ENCODE measurements at places on chromosomes 13 and 19.

GRCh38 chr19:33795370-33796163 is 1.1 kb upstream of the KCTD15 start:
- DNase-seq, result peak; percentile 96

DNA sequence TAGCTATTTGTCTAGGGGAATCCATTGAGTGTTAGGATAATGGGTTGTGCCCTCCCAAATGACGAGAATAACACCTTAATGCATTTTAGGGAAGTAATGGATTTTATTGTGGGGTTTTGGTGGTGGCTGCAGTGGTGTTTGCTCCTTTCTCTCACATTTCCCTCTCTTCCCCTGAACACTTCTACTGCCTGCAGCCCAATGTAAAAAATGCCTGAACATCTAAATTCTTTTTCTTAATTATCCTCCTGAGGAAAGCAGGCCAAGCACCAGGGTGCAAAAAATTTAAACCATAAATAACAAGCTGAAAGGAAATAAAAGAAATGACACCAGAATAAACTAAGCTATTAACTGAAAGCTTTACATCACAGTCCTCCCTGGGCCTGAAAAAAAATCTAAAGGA is 57.3 kb upstream of the PCDH8 start:
- DNase-seq, result no peak

- DNase-seq, result no peak
Measured at GRCh38 chr19:31595521-31595920, 246.3 kb upstream of the TSHZ3 start.

GRCh38 chr19:45424191-45425058 is 708 bp upstream of the ERCC1 start:
- DNase-seq, result peak; percentile 82

- no peak for DNase-seq
Measured at GRCh38 chr13:112741185-112741755, 51.4 kb downstream of the ATP11A start.

GRCh38 chr13:29435125-29435911 is 160.2 kb downstream of the SLC7A1 start:
- DNase-seq, result no peak

DNA sequence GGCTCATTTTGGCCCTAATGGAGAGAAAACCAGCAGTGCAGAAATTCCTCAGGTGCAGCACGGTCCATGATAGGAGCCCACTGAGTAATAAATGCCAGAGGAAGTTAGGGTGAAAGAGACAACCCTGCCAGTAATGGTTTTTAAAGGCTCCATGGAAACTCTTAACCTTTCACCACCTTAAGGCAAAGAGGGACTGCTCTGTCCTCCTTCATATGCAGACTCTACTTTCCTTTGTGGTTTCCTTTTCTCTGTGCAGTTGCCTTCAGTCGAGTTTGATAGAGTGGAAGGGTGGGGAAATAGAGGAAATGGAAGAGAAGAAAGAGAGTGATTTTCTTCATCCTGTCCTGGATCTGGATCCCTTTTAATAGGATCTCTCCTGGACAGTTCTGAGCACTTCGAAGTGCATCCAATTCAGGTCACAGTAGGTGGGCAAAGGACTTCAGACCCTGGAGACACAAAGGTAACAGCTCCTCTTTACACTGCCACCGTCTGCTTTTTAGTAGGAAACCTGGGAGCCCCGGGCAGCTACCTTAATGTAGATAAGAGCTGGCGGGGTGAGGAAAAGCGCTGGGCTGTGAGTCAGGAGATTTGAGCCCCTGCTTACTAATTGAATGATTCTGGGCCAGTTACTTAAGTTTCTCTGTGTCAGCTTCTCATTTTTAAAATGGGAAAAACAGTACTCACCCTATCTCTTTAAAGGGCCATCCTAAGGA is 294.8 kb downstream of the KCNRG start:
- peak; percentile 15 for DNase-seq

Measured in NCI-H69 (cell line).